Heart left ventricle (tissue), 16 donors: ENCODE measurements at places on chromosomes 2 and 18. TPM values are rescaled to one million over a fixed set of nuclear protein-coding genes. Genes with fewer than 3 reads are reported as not detected.

DNA sequence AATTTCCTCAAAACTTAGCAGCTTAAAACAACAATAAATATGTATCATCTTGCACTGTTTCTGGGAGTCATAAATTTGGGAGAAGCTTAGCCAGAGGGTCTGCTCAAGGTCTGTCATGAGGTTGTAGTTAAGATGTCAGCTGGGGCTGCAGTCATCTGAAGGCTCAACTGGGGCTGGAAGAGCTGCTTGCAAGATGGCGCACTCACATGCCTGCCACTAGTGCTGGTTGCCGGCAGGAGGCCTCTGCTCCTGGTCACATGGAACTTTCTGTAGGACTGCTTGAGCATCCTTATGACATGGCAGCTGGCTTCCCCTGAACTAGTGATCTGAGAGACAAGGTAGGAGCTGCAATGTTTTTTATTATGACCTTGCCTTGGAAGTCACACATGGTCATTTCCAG, 215.5 kb upstream of the HAAO start:
- no peak for DNase-seq

GRCh38 chr18:57819671-57820460, 16.8 kb upstream of the ATP8B1 start:
- peak; percentile 83 for DNase-seq

DNA sequence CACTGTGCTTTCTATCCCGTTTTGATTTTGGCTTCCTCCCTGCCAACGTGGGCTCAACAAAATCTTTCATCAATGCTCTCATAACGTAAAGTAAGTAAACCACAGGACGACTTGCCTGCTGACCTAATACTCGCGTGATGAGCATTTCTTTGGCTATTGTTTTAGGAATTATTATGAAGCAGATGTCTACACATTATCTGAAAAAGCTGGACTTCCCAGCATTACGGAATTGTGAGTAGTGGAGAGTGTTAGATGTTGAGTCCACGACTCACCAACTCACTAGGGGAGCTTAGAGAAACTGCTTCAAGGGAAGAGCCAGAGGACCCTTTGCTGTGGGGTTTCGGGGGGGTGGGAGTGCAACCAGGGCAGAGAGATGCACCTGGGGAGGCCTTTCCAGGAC, 21.9 kb downstream of the HJURP start:
- DNase-seq = no peak

- no peak for DNase-seq
Observed at GRCh38 chr2:98459496-98460175, 15.0 kb downstream of the INPP4A start.

DNA sequence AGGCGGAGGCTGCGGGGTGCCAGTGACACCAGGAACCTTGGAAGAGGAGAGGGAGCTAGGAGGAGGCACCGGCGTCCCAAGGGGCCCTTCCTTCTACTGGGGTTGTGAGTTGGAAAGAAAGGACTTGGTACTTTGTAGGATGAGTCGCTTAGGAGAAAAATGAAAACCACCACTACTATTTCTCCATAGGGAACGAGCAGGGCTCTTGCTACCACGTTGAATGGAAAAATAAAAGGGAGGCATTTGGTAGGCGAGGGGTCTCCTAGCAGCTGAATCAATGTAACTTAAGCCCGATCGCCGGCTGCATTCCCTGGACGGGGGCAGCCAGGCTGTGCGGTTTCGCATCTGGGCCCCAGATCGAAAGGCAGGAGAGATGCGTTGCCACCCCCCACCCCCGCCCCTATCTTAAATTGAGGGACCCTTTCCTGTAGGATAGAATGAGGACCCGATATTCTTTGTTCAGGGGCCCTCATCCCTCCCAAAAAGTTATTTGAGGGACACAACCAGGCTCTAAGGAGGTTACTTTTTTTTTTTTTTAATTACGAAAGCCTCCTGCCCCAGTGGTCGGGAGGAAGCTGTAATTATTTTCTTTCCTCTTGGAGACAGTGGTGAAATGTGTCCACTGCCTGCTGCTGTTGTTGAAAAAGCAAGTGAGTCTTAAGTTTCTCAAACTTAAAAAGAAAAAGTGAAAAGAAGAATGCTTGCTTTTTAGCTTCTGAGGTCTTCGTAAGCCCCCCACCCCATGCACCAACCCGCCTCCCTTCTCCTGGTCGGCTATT, 1.3 kb downstream of the IGFBP2 start:
- DNase-seq = no peak

DNA sequence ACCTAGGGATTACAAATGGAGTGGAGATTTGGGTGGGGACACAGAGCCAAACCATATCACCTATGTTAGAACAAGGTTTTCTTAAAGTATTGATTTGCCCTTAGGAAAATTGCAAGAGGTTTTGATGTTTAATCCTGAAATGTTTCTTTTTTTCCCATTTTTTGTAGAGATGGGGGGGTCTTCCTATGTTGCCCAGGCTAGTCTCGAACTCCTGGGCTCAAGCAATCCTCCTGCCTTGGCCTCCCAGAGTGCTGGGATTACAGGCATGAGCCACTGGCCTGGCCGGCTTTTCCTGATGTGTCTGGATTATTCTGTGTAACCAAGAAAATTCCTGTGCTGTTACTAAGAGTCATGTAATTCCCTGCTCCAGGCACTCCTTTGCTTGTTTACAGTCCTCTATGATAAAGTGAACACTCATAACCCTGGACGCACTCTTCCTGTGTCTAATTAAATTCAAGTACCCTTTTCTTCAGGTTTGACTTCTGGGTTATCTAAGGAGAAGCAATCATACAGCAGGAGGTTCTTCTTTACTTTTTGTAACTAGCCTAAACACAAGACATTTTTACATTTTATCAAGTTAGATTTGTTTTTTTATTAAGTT, 15.0 kb upstream of the CTDP1 start:
- no peak for DNase-seq

DNA sequence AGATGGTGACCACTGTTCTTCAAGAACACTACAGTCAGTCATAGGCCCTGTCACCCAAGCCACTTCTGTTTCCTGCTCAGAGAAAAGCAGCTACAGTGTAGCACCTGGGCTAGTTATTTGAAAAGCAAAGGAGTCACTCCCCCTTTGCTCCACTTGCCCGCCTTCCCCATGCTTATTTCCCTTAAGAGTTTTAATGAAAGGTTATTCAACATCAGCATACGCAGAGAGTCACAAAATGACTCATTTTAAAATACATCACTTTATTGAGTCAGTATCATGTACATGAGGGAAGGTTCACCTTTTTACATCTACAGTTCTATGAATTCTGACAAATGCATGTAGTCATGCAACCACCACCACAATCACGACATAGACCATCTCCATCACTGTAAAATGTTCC, 71.3 kb downstream of the TNFRSF11A start:
- no peak for DNase-seq

DNA sequence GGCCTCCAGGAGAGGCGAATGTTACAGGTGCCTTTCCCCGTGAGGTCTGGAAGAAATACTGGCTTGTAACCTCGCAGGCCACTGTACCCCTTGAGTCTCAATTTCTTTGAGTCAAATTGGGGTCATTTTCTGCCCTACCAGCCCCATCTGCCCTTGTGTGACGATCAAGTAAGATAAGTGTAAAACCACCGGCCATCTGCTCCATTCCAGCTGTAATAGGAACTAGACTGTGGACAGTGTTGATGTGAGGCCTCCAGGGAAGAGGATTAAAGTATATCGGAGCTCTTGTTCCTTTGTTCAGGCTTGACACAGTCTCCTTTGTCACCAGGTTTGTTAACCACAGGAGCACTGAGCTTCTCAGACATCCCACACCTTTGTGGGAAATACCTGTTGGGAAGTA, 65.6 kb downstream of the MRPS9 start:
- DNase-seq = no peak

DNA sequence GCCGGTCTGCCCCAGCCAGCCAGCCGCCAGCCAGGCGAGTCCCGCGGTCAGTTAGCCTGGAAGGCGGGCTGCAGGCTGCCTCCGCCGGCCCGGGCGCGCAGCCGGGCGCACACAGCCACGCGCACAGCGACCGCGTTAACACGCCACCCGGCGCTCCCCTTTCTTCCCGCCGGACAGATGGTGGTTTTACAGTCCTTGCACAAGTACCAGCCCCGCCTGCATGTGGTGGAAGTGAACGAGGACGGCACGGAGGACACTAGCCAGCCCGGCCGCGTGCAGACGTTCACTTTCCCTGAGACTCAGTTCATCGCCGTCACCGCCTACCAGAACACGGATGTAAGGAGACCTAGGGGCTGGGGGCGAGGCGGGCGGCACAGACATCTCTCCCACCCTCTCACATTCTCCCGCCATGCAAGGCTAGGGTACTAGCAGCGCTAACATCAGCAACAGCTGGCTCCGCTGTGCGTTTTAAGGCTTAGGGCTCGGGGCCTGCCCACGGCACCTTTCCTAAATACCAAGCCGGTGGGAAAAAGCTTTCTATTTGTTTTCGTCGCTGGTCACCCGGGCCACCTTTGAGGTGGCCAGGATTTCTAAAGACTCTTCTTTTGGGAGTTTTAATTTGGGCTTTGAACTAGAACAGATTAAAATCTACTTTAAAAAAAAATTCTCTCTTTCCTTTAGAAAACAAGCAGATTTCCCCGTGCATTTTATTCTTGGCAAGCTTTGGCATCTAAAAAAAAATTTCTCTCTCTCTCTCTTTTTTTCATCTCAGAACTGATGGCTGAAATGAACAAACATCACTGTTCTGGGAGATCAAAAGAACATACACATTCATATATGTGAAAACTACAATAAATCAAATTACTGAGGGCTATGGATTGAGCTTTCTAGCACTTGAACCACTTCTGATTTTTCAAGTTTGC, 2.9 kb downstream of the TBR1 start:
- DNase-seq = no peak

DNA sequence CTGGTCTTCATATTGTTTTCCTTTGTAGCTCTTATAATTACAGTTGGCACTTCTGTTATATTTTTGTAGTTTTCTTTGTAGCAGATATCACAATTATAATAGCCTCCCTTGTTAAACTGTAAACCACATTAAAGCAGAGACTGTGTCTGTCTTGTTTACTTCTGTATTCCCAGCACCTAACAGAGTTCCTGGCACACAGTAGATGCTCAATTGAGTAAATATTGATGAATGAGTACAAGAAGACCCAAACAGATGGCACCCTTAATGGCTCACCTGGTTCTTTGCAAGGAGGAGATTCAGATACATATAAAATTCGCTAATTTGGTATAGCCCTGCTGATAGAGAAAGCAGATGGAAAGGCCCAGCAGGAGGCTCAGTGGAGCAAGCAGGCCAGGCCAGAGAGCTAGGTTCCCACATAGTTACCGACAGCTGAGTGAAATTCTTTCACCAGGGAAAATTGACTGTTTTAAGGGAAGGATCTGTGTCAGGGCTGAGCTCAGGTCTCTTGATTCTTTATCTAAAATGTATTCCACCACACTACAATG, 120.1 kb downstream of the NUP35 start:
- no peak for DNase-seq

DNA sequence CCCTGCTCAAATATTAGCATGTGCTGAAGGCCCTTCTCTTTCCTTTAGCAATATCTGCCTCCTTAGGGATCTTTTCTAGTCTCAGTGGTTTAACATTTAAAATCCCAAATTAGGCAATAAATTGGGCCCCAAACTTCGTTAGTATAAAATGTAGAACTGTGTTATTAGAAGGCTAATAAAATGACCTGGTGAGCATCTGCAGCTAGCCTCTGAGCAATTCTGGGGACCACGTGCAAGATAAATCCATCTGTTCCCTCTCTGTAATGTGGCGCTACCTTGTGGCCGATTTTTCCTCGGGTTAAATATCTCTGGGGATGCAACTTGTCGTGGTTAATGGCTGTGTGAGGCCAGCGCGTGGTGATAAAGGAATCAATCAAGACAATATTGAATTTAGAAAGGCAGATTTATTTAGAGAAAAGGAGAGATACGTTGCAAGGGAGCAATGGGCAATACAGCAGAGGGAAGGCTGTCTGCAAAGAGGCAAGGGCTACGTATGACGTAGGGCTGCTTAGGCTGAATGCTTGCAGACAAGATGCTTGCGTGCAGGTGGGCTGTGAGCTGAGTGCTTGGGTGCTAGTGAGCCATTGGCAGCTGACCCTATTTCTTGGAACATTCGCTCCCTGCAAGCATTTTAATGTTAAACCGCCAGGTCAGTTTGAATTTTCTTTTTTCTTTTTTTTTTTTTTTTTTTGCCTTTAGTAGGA, 18.5 kb upstream of the IL36G start:
- DNase-seq = no peak

DNA sequence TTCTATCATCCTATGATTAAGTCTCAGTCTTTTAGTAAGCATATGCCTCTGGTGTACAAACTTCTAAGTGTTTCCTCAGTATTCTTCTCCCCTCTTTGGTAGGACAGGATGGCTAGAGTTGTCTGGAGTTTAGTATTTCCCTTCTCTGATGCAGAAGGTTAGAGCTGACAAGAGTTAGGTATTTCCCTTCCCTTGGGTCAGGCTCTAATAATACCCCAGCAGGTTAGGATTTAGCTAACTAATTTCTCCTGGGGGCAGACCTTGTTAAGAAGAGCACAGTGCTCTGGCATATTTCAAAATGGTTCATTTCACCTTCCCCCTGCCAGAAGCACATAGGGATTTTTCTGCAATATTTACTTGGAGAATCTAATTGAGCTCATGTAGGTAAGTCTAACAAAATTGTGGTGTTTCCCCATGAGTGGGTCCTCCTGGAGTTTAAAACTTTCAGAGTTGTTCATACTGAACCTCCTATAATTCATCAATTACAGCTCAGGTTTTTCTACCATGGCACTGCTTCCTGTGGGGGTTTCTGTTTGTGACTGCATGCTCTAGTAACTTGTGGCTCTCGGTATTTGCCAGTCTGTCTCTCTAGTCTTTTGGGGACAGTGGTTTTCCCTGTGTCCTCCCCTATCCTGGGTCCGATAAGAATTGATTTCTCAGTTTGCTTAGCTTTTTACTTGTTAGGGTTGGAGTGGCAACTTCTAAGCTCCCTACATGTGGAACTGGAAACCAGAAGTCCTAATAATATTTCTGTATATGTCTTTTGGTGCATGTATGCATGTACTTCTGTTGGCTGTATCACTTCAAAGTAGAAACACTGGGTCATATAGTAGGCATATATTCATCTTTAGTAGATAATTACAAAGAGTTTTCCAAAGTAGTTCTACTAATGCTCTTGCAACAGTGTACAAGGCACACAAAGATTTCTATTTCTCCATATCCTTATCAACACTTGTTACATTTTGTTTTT, 77.7 kb downstream of the GDF7 start:
- DNase-seq = no peak

DNA sequence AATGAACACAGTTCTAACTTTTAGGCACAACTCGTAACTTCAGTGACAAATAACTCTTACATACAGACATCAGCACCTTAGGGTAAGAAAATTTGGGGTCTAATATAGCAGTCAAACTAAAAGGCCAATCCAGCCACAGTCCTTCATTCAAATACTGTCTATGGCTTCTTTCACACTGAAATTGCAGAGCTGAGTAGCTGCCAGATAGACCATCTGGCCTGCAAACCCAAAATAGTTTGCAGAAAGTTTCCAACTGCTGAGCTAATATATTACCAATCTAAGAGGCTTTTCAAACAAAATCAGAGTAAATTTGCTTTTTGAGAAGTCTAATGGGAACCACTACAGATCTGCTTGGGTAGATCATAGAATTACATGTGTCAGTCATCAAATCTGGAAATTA, 183.4 kb downstream of the GALR1 start:
- DNase-seq = no peak

Gene SERPINB12
- polyA plus RNA-seq = not detected
